ENCODE measurements at places on chromosomes 1 and 21. TPM values are rescaled to one million over a fixed set of nuclear protein-coding genes. Genes with fewer than 3 reads are reported as not detected.
A peak's percentile ranks its signal among the peaks of the same experiment; 100 is the strongest.

RAP1GAP gene
- 41.4 TPM for total RNA-seq

GRCh38 chr21:29224006-29224405 lies 74.7 kb upstream of the BACH1 start:
- no peak for DNase-seq

GRCh38 chr1:34188418-34188817 lies 11.7 kb downstream of the C1orf94 start:
- no peak for DNase-seq

GRCh38 chr1:43912607-43913006 lies 21.0 kb upstream of the ARTN start:
- DNase-seq: no peak

GRCh38 chr1:229557913-229558414 lies 543 bp downstream of the ABCB10 start:
- peak; percentile 34 for DNase-seq

- no peak for DNase-seq
Measured at GRCh38 chr1:16321176-16321867, 31.0 kb downstream of the FBXO42 start.

GRCh38 chr1:190175320-190175719 lies 302.3 kb downstream of the BRINP3 start:
- no peak for DNase-seq

GRCh38 chr1:206706298-206706791 lies 21.6 kb downstream of the MAPKAPK2 start:
- peak; percentile 89 for DNase-seq

RPE65 gene
- 0.09 TPM for total RNA-seq

KRTAP10-5 gene
- total RNA-seq: not detected

SEMA6C gene
- total RNA-seq: 6.4 TPM

DNA sequence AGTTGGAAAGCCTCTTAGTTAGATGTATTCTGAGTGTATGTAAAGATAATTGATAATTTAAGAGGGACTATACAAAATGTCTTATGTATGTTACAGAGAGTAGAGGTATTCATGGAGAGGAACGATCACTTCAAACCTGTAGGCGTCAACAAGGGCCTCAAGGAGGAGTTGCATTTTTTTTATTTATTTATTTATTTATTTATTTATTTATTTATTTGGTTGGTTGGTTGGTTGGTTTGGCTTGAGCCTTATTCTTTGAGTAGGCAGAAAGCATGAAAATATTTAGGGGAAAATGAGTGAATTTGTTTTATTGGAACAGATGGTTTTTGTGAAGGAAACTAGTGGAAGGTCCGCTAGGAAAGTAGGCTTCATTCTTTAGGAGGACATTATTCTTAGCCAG lies 8.5 kb downstream of the ANGPTL1 start:
- no peak for DNase-seq

GRCh38 chr1:100482167-100482566 lies 55.8 kb upstream of the GPR88 start:
- DNase-seq: no peak

DNA sequence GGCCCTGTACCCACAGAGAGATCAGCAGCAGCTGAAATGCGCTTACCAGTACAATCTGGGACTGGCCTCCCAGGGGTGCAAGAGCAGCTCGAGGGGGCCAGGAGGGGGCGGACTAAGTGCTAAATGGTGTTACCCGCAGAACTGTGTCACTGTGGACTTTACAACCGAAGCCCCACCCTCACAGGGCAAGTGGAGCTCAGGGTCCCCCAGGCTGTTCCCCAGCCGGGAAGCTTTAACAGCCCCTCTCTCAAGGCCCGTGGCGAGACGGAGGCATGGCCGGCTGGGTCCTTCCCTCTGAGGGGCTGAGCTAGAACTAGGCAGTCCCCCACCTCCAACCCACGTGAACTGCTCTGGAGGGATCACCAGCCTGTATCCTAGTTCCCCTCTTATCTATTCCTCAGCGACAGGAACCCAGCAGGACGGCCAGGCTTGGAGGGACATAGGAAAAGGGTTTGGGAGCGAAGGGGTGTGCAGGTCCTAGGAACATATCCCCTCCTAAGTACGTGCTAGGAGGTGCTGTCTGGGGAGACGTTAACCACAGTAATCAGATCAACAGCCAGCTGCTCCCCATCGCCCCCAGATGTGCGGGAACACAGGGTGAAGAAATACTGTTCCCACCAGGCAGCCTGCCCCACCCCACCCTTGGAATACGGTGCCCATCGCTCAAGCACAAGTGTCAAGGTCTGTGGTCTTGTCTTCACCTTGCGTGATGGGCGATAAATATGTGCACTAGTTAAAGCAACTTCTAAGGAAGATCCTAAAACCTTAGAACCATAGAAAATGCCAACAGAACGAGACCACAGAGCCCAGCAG lies 24.4 kb downstream of the ZBTB17 start:
- no peak for DNase-seq

GRCh38 chr1:196567238-196567637 lies 41.0 kb downstream of the KCNT2 start:
- DNase-seq: no peak

RCAN1 gene
- 32.8 TPM for total RNA-seq

DNA sequence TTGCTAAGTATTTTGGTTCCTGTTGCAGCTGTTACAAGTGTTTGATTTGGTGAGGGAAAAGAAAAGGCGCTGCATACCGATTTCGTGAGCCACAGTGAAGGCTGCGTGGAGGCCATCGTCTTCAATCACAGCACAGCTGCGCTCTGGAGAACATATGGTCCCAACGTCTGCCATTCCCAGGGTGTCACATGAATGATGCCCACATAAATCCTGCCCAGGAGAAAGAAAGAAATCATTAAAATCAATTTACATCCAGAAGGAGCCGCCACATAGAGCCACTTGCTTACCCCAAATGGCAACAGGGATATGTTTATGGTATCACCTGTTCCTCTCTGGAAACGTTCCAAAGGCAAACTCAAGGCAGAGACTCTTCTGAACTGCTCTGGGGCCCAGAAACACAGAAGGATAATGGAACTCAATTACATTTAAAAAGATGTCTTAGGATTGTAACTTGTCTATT lies 12.2 kb downstream of the ADAMTS5 start:
- no peak for DNase-seq

DNA sequence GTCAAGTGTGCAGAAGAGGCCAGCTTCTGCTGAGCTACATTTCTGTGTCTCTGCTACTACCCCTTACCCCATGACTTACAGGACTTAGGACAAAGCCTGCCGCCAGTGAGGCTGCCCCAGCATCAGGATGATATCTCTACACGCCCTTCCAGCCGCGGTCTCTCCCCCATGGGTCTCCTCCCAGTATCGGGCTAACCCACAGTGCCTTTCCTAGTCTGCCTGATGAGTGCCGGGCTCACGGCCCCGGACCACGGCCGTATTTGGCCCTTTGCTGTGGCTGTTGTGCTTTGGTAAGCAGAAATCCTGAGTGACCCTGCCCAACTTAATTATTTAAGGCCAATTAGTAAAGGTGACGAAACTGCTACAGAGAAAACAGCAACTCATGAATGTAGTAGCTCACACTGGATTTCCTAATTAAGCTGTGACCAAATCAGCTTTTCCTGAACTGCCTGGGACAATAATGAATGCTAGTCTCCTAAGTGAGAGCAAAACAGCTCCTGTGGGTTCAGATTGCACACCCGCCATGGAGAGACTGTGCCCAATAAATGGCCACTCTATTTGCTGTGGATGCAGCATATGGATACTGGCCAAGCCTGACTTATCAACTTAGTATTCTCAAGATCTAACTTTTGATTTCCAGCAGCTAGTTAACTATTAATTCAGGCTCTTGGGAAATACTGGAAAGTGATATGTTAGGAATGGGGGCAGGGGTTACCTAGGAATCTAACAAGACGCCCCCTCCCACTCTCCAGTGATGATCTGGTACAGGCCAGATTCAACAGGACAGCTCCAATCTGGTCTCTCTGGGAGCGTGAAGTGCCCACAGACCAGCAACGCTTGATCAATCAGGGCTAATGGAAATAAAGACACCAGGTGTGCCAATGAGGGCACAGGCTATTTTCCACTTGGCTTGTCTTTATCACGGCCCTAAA lies 123.3 kb upstream of the IFFO2 start:
- peak; percentile 71 for DNase-seq

CFHR2 gene
- 0.28 TPM for total RNA-seq

DNA sequence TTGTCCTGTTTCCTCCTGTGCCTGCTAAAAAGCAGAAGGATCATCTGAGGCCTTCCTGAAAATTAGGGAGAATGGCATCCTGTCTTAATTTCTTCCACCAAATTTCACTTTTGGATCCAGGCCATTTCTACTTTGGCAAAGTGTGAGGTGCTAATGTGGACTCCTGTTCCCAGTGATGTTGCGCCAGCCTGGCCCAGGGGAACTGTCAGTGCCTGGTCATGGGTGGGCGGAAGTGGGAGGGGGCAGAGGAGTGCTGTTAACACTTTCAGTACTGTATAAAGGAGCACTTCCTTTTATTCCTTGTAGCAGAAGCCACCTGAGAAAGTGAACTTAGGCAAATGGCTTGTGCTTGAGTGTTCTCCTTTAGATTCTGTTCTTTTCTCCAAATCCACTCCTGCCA lies 19.9 kb downstream of the ELAPOR1 start:
- DNase-seq: no peak

GRCh38 chr1:156670791-156671190 lies 6.4 kb downstream of the NES start:
- no peak for DNase-seq

- no peak for DNase-seq
Measured at GRCh38 chr1:147626291-147626690, 44.0 kb downstream of the ACP6 start.

GRCh38 chr1:157155658-157156057 lies 17.5 kb upstream of the ETV3 start:
- DNase-seq: peak; percentile 34

DNA sequence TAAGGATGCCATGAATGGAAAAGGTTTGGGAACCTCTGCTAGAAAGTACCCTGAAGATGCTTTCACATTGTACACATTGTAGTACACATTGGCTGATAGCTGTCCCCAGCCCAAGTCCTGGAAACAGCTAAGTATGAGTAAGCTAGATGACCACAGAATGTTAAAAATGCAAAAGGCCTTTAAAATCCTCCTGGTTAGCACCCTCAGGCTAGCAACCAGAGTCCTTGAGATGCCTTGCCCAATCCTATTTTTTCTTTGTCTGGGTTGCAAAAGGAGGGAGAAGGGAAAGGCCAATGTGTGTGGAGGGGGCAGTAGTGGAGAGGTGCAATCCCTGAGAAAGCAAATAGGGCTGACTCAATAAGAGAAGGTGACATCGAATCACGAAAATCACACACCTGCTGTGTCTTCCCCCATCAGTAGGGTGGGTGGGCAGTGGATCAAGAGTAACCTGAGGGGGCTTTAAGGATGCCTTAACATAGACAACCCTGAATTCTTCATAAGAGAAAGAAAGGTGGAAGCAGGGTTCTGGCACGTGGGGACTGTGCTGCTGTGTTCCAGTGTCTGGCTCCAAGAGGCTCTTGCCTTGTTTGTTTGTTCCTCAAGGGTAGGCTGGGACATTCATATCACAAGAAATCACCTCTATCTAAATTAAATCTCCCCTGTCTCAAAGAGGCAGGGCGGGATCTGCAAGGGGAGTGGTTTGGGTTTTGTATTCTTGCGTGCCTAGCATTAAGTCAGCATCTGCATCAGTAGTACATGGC lies 266.2 kb upstream of the PLXNA2 start:
- no peak for DNase-seq

DNA sequence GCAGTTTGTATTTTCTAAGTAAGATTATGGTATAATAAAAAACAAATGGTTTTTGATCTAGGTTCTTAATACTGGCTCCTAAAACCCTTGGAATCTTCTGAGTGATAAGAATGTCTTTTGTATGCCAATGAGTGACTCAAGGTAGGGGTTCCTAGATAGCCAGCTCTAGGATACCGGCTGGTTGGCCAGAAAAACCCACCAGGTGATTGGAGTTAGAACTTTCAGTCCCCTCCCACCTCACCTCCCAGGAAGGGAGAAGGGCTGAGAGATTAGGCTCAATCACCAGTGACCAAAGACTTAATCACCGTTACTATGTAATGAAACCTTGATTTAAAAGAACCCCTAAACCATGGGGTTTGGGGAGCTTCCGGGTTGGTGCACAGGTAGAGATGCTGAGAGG lies 8.7 kb upstream of the BRDT start:
- no peak for DNase-seq

GRCh38 chr1:19468397-19468956 lies 16.9 kb downstream of the CAPZB start:
- no peak for DNase-seq

CLEC20A gene
- total RNA-seq: not detected

GRCh38 chr21:17900281-17900989 lies 81.3 kb upstream of the C21orf91 start:
- no peak for DNase-seq

TPTE gene
- not detected for total RNA-seq

PLPPR4 gene
- total RNA-seq: 1.5 TPM

DNA sequence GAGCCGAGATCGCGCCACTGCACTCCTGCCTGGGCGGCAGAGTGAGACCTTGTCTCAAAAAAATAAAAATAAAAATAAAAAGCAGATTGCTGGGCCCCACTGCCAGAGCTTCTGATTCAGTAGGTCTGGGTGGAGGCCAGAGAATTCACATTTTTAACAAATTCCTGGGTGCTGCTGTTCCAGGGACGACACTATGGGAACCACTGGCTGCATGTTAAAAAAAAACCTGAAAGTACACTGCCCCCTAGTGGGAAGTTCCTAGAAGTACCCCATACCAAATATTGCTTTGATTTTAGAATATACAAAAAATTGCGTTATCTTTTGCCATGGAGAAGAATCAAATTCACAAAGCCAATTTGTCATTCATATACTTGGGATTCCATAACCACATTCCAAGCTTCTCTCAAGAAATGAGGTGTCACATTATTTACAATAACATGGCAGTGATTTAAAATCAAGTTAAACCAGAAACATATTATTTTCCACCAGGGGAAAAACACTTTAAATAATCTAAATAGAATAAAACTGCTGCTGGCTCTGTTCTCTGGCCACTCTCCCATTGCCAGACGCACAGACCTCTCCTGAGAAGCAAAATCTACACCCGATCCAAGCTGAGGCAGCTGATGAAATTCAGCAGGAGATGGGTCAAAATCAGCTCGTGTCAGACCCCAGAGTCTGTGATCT lies 27.4 kb downstream of the SYF2 start:
- peak; percentile 88 for DNase-seq

SPRR3 gene
- 1.9 TPM for total RNA-seq

- peak; percentile 51 for DNase-seq
Measured at GRCh38 chr1:29698033-29698432, 461.7 kb downstream of the PTPRU start.

KRTAP22-1 gene
- not detected for total RNA-seq

TNFRSF8 gene
- 1.9 TPM for total RNA-seq

- no peak for DNase-seq
Measured at GRCh38 chr1:23796466-23797271, 3.9 kb downstream of the GALE start.

GRCh38 chr21:45573452-45574035 lies 31.3 kb upstream of the SLC19A1 start:
- no peak for DNase-seq

ECM1 gene
- total RNA-seq: 20.0 TPM

GRCh38 chr21:14270631-14271030 lies 54.7 kb downstream of the RBM11 start:
- no peak for DNase-seq

SH2D1B gene
- 0.61 TPM for total RNA-seq

- DNase-seq: no peak
Measured at GRCh38 chr1:241440904-241441303, 78.7 kb downstream of the FH start.

AMY1B gene
- 4.4 TPM for total RNA-seq

- no peak for DNase-seq
Measured at GRCh38 chr1:160022330-160023310, 9.2 kb downstream of the PIGM start.
